ENCODE measurements at places on chromosomes 5 and 9.

DNA sequence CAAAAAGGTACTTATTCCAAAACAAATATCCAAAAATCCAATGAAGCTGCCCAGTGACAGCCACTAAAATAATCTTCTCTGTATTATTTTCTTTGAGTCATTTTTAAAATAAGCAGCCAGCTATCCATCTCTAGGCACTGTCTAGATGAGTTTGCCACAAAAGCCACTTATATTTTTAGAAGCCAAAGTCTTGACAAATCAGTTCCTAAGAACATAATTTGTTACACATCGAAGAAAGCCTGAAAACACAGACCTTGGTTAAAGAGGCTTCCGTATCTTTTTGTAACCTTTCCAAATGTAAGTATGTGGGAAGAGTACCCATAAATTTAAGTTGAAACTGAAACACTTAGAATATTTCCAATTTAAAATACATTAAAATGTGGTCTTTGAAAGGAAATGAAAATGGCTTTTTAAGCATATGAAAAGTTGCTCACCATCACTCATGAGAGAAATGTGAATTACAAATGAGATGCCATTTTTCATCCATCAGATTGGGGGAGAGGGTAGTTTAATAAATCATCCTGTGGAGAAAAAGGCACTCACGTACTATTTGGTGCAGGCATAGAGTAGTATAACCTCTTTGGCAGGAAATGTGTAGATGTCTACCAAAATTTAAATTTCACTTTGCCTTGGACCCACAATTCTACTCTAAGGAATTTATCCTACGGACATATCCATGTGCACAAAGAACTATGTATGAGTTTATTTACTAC is 180.4 kb downstream of the MLLT3 start:
- no peak for DNase-seq

- DNase-seq = peak; percentile 17
Measured at GRCh38 chr9:99011161-99011709, 67.5 kb downstream of the COL15A1 start.

GRCh38 chr9:137278721-137279711 is 1.5 kb downstream of the TOR4A start:
- no peak for DNase-seq

GRCh38 chr9:72394066-72394465 is 29.1 kb upstream of the ZFAND5 start:
- no peak for DNase-seq

- no peak for DNase-seq
Measured at GRCh38 chr9:122954253-122954691, 13.5 kb downstream of the RABGAP1 start.

All from NCI-H1930 (cell line).